ENCODE measurements at places on chromosomes 3 and 15. TPM values are rescaled to one million over a fixed set of nuclear protein-coding genes. Genes with fewer than 3 reads are reported as not detected.

SKOR1 gene
- 14.9 TPM for total RNA-seq

SEMA3G gene
- 3.3 TPM for total RNA-seq

TBC1D21 gene
- total RNA-seq, result not detected

DHX30 gene
- 65.0 TPM for total RNA-seq

RBMS3 gene
- 53.4 TPM for total RNA-seq

SSUH2 gene
- 0.91 TPM for total RNA-seq

SMCO1 gene
- total RNA-seq, result not detected

MDFIC2 gene
- total RNA-seq, result not detected

AGTR1 gene
- total RNA-seq, result 7.1 TPM

AHSG gene
- 0.27 TPM for total RNA-seq

MME gene
- total RNA-seq, result 1.8 TPM

SLC27A2 gene
- total RNA-seq, result 6.4 TPM

TRH gene
- 16.4 TPM for total RNA-seq

SOX14 gene
- 0.73 TPM for total RNA-seq

CCDC39 gene
- total RNA-seq, result 0.54 TPM

ZNF106 gene
- total RNA-seq, result 49.7 TPM

IRAK2 gene
- 1.5 TPM for total RNA-seq

RHCG gene
- total RNA-seq, result 1.3 TPM

GOLGA8G gene
- 0.09 TPM for total RNA-seq

SETMAR gene
- total RNA-seq, result 25.0 TPM

ULK4 gene
- total RNA-seq, result 22.6 TPM

MOBP gene
- 0.73 TPM for total RNA-seq

EPHA3 gene
- 57.7 TPM for total RNA-seq

GP9 gene
- total RNA-seq, result not detected

POLQ gene
- total RNA-seq, result 5.5 TPM

FURIN gene
- total RNA-seq, result 11.3 TPM

GOLGA8J gene
- total RNA-seq, result 0.36 TPM

KBTBD13 gene
- total RNA-seq, result not detected

IQCH gene
- total RNA-seq, result 9.3 TPM
